ENCODE measurements at places on chromosomes 12 and 14.

DNA sequence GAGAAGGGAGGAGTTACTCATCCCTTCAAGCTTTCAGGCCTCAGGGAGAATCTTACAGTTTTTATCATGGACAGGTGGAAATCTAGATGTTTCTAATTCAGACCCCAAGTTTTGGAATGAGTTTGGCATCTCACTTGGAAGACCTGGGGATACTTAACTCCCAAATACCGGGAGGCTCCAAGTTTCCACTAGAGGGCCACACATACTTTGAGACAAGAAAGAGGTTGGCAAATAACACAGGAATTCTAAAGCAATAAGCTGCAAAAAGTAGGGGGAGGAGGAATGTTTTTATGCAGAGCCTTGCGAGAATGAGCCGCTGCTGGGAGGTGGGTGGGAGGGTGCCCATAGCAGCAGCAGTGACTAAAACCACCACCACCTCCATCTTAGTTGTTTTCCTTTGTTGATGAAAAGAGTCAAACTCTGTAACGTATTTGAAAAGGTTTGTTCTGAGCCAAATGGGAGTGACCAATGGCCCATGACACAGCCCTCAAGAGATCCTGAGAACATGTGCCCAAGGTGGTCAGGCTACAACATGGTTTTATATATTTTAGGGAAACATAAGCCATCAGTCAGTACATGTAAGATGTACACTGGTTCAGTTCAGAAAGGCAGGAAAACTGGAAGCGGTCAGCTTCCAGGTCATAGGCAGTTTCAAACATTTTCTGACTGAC is 34.2 kb upstream of the RNASE1 start:
- no peak for DNase-seq

DNA sequence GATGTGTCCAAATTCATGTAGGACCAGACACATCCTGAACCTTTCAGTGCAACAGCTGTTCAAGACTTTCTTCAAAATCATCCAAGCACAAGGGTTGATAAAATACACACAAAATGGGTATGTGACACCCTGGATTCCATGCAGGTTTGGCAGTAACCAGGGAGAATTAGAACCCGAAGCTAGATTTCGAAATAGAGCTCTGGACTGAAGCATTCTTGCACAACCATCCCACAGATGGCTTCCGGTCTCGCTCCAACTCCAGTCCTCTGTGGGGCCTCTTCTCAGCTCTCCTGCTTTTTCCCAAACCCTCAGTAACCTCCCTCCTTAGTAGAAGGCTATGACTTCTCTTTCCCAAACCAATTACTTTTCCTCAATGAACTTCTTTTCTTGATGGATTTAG is 171.3 kb downstream of the TTC7B start:
- DNase-seq: no peak

- DNase-seq: no peak
Observed at GRCh38 chr12:75779891-75780496, 251.6 kb downstream of the PHLDA1 start.

DNA sequence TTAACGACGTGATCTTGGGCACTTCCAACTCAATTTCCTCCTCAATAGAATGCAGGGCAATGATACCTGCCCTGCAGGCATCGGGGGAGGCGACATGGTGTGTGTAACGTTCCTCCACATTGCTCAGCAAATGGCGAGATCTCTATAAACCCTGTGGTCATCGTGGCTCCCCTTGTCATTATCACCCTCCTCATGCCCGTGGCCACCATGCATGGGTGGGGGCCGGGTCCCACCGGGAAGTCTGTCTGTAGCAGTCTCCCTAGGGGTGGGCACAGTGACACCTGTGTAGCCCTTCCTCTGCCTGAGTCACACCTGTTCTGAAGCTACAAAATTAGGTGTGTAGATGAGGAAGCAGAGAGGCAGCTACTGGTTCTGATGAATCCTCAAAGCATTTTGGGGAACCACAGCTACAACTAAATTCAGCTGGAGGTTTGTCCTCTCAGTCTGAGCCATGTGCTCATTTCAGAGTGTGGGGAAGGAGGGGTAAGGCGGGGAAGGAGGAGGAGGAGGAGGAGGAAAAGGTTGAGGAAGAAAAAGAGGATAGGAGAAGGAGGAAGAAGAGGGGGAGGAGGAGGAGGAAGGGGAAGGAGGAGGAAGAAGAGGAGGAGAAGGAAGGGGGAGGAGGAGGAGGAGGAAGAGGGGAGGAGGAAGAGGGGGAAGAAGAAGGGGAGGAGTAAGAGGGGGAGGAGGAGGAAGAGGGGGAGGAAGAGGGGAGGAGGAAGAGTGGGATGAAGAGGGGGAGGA is 11.0 kb upstream of the CACNA2D4 start:
- no peak for DNase-seq

- no peak for DNase-seq
Observed at GRCh38 chr12:126454581-126454980, 1389.3 kb downstream of the AACS start.

DNA sequence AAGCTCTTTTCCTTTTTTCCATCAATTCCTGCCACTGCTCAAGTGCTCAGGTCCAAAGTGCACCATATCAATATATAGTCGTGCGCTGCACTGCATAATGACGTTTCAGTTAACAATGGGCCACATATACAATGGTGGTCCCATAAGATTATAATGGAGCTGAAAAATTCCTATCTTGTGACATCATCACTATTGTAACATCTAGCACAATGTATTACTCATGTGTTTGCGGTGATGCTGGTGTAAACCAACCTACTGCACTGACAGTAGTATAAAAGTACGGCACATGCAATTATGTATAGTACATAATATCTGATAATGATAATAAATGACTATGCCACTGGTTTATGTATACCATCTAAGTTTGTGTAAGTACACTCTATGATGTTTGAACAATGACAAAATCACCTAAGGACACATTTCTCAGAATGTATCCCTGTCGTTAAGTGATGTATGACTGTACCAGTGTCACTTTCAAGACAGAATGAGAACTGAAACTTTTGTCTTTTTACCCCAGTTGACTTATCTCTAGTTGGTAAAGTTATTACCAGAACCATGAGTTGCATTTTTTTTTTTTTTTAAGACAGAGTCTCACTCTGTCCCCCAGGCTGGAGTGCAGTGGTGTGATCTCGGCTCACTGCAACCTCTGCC is 53.7 kb upstream of the INSM2 start:
- DNase-seq: no peak

GRCh38 chr14:34722723-34723545 is 8.5 kb upstream of the CFL2 start:
- DNase-seq: no peak

DNA sequence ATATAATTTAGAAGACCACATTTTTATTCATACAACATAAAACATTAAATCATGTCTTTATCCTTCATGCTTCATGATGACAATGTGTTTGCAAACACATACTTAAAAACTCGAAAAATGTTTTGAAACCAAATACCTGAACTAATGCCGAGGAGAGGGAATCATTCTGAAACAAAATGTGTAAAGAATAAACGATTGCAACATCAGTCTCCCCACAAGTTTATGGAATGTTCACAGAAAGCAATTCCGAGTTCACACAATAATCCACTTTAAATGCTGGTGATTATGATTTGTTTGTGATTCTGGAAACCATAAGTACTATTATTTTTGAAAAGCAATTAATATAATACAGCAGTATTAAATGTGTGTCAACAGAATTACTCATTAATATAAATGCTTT is 84.5 kb upstream of the PDZRN4 start:
- DNase-seq: no peak

- DNase-seq: no peak
Observed at GRCh38 chr12:2432856-2433255, 361.9 kb upstream of the FKBP4 start.

- no peak for DNase-seq
Observed at GRCh38 chr12:122090759-122091515, 12.4 kb downstream of the MLXIP start.

DNA sequence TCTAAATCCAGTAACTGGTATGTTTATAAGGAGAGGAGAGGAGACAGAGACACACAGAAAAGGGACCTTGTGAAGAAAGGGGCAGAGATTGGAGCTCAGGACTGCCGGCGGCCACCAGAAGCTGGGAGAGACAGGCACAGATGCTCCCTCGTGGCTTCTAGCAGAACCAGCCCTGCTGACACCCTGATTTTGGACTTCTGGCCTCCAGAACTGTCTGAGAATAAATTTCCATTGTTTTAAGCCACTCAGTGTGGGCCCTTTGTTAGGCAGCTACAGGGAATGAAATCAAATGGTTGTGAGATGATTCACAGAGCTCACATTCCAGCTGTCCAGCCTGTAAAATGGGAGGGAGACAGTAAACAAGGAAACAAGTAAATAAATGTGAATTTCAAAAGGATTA is 47.6 kb downstream of the TMEM132C start:
- no peak for DNase-seq

GRCh38 chr12:11653215-11653753 is 3.8 kb downstream of the ETV6 start:
- no peak for DNase-seq

- no peak for DNase-seq
Observed at GRCh38 chr14:77037938-77038568, 9.5 kb upstream of the IRF2BPL start.

GRCh38 chr14:35362450-35362849 is 42.1 kb downstream of the NFKBIA start:
- DNase-seq: no peak

- DNase-seq: no peak
Observed at GRCh38 chr12:5232826-5233500, 189.3 kb downstream of the KCNA5 start.

DNA sequence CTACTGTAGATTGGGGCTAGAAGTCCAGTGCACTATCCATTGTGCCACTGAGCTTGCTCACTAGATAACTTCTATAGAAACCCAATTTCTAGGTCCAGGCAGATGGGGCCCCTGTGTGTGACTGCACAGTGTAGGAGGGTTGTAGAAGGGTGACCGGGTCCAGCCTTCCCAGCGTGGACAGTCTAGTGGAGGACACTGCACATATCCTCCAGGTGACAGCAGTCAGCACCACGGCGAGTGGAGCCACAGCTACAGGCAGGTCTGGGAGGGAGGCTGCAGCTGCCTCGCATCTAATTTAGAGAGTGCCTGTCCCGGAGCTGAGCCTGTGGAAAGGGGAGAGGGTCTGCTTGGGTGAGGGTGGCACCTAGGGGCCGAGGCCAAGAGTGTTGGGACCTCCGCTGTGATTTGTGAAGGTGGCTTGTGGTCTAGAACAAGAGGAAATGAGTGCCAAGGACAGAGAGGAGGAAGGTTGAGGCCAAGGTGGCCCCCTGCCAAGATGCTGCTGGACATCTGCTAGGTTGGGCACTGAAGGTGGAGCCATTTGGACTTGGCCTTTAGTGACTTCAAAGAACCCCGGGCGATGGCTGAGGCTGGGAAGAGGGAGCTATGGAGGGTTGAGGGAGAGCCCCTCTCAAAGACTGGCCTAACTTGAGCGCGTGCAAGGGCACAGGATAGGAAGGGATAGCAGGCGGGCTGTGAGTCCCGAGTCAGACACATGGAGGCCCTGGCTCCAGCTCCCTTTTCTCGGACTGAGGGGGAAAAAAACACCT is 46.0 kb upstream of the TRAF3 start:
- DNase-seq: no peak

GRCh38 chr12:57096099-57096572 is 7.2 kb downstream of the NAB2 start:
- no peak for DNase-seq

GRCh38 chr14:102857444-102857843 is 65.0 kb upstream of the AMN start:
- DNase-seq: no peak

- DNase-seq: no peak
Observed at GRCh38 chr12:93823616-93824391, 146.6 kb downstream of the CRADD start.

GRCh38 chr12:7026854-7027253 is 8.6 kb upstream of the LPCAT3 start:
- DNase-seq: no peak

DNA sequence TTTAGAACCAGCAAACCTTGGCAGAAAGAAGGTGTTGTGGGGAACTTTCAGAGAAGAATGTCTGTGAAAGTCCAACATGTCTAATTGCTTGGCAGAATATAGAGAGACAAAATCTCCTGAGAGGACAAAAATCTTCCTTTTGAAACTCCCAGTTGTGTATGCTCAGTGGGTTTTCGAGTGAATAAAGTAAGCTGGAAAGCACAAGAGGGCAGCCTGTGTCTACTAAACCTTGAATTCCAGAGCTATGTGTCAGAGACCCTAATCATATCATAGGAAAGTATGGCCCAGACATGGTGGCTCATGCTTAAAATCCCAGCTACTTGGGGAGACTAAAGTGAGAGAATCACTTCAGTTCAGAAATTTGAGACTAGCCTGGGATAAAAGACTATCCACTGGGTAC is 661.2 kb downstream of the SLC16A7 start:
- no peak for DNase-seq

DNA sequence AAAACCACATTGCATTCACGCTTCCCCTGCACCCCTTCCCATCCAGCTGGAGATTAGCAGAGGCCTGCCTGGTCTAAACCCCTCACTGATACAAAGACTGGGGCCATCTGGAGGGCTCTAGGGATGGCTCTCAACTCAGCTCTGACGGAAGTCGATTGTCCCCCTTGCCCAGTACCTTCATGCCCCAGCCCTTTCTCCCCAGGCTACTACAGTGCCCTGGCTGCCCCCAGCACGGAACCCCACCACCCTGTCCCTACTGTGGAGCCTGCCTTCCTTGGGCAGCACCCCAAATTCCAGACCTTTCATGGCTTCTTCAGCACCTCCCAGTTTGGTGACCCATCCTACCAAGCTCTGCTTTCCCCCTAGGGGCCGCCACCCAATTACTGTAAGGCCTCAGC is 25.6 kb downstream of the ZFP36L1 start:
- no peak for DNase-seq

- no peak for DNase-seq
Observed at GRCh38 chr14:65872536-65872935, 460.0 kb downstream of the FUT8 start.

- DNase-seq: no peak
Observed at GRCh38 chr14:32049361-32050088, 27.6 kb upstream of the ARHGAP5 start.

DNA sequence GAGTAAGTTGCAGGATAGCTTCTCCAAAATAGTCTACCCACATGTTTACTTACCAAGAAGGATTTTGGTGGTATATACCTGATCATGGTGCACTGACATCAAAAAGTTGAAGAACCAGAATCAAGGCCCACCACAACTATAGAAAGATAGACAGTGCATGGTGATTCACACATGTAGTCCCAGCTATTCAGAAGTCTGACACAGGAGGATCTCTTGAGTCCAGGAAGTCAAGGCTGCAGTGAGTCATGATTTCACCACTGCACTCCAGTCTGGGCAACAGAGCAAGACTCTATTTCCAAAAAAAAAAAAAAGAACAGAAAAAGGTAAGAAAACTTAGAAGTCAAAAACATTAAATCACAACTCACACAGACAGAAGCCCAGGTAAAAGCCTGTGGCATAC is 422.2 kb upstream of the FOXG1 start:
- no peak for DNase-seq

DNA sequence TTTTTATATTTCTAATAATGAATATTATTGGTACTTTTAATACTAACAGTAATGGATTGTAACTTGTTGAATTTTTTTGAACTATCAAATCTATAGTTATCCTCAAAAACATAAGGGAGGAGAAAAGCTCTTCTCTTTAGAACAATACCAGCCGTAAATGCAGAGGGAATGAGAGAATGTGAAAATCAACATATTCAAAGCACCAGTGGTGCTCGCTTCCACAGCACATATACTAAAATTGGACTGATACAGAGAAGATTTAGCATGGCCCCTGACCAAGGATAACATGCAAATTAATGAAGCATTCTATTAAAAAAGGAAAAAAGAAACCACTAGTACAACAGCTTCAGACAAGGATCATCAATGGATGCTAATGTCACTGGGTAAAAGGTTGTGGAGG is 15.8 kb downstream of the R3HDM2 start:
- DNase-seq: no peak

- DNase-seq: no peak
Observed at GRCh38 chr12:130461447-130461815, 123.7 kb downstream of the PIWIL1 start.

All from stimulated activated CD8-positive, alpha-beta memory T cell treated with anti-CD3 and anti-CD28 coated beads, Interleukin-15, amount 100 ng/mL, for 24 hours (primary cell).